Activated naive CD4-positive, alpha-beta T cell (primary cell): ENCODE measurements at places on chromosomes 1 and 21.

- no peak for DNase-seq
Observed at GRCh38 chr1:85933961-85934360, 222.6 kb downstream of the COL24A1 start.

GRCh38 chr1:235642943-235643371, 6.6 kb downstream of the GNG4 start:
- DNase-seq = no peak

GRCh38 chr1:176323472-176323871, 116.4 kb upstream of the COP1 start:
- no peak for DNase-seq

DNA sequence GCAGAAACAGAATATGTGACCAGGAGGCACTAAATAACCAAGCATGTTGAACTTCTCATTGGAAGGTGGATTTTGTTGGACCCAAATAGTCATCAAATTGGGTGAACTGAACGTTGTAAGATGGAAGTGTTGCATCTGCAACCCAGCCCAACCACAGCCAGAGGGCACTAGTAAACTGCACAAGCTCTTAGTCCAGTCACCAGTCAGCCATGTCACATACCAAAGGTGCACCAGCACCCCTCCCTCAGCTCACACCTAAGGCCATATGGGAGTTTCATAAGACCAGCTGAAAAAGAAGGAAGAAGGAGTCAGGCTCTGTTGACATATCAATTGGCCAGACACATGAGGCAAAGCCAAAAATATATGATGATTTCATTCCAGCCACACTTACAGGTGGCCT, 481.7 kb upstream of the NR5A2 start:
- no peak for DNase-seq

DNA sequence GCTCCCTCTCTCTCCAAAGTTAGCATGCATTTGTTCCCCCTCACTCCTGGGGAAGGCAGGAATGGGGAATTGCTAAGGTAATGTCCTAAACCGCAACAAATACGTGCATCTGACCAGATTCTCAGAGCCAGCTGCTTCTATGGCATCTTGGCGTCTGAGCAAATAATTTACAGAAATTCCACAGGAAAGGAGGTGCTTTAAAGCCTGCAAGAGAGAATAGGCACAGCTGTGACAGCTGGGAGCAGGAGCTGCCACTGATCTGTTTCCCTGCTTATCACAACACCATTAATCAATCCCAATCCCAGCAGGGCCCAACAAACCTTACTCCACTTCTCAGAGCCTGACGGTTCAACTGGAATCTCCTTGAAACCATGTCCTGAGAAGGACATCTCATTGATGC, 83.5 kb upstream of the ZNF281 start:
- DNase-seq = no peak

- DNase-seq = no peak
Observed at GRCh38 chr1:203147376-203147775, 19.9 kb downstream of the ADORA1 start.

DNA sequence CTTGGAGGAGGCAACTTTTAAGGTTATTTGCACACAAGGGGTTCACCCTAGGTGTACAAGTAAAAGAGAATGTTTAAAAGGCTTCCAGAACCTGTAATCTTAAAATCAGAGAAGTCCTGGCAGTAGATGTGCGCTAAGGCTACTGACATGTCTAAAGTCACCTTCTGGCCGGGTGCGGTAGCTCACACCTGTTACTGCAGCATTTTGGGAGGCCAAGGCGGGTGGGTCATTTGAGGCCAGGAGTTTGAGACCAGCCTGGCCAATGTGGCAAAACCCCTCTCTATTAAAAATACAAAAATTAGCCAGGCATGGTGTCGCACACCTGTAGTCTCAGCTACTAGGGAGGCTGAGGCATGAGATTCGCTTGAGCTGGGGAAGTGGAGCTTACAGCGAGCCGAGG, 20.3 kb upstream of the DEGS1 start:
- DNase-seq = no peak

- DNase-seq = no peak
Observed at GRCh38 chr1:2374252-2375155, 16.9 kb downstream of the MORN1 start.

DNA sequence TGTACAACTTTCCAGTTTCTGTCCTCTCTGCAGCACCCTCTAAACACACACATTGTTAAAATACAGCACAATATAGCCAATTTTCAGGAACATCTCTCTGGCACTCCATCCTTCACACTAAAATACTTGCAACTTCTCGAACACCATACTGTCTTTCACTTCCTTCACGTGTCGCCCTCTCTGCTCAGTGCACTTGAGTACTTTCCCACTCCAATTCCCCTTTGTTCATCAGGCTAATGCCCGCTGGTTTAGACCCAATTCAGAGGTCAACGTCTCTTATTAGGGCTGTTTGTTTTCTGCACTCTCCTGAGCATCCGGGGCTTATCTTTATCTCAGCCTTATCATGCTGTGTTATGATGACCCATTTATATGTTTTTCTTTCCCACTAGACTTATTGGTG, 238.2 kb upstream of the SGIP1 start:
- no peak for DNase-seq

GRCh38 chr21:16421007-16421406, 691.2 kb downstream of the USP25 start:
- no peak for DNase-seq

DNA sequence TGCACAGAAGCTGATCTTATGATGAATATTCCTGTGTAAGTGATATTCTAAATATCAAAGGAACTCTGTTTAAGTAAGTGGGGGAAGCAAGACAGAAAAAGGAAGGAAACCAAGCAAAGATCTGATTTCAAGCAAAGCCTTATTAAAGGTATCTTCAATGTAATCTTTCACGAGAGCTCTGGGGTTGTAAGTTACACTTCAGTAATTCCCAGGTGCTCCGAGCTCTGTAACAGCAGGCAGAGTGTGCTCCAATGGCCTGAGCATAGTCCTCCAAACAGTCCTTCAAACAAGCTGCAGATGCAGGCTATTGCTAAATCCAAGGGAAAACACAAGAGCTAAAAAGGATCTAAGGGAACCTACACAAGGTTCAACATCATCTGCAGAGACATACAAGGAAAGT, 949.7 kb upstream of the TMPRSS15 start:
- DNase-seq = no peak

DNA sequence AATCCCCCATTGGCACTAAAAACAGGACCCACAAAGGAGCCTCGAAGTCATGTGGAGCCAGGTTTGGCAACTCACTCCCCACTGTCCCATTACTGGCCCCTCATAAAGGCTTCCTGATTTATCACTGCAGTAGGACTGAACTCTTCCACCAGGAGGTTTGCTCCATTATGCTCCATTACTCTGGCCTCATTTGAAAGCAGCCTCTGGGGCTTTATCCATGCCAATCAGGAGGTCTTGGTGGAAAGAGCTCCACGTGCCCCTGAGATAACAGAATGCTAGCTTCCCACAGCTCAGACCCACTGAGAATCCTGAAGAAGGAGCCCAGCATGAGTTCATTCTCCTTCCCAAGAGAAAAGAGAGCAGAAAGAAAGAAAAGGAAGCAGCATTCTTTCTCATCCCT, 76.4 kb downstream of the HIVEP3 start:
- no peak for DNase-seq

- no peak for DNase-seq
Observed at GRCh38 chr1:112702420-112703261, 4.3 kb downstream of the RHOC start.

- no peak for DNase-seq
Observed at GRCh38 chr1:100304227-100304626, 38.2 kb downstream of the RTCA start.

DNA sequence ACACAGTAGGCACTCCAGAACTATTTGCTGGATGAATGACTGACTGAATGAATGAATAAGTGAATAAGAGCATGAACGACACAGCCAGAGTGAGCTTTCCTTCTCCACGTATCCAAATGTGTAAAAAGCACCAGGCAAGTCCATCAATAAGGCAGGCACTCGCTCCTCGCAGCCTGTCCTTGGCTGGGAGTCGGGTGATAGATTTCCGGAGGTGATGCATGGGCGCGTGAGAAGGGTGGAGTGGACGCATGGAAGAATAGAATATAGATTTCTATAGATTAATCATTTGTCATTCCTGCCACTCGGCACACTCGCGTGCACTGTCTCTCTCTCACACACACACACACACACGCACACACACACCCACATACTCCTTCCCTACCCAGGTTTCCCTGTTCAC, 164.3 kb upstream of the ZC3H12A start:
- DNase-seq = no peak

DNA sequence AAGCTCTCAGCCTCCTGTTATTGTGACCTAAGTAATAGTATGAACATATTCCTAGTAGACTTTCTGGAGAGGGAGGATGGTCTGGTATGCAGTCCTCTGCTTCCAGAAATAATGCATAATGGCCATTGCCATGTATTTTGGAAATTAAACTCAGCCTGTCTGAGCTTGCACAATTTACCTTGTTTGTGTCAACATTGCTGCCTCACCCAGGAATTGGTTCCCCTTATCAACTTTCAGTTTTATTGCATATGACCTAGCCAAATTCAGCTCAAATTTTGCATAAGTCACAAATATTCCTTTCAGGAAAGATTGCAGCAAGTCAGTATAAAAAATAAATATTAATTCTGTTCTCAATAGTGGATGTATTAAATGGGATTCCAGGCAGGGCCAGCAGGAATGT, 101.9 kb upstream of the SLC5A9 start:
- no peak for DNase-seq

DNA sequence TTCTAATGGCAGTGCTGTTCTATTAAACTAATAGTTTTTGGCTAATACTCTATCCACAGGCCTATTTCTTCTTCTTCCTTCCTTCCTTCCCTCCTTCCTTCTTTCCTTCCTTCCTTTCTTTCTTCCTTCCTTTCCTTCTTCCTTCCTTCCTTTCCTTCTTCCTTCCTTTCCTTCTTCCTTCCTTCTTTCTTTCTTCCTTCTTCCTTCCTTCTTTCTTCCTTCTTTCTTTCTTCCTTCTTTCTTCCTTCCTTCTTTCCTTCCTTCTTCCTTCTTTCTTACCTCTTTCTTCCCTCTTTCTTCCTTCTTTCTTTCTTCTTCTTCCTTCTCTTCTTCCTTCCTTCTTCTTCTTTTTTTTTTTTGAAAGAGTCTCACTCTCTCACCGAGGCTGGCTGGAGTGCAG, 31.7 kb downstream of the CCDC190 start:
- DNase-seq = no peak

DNA sequence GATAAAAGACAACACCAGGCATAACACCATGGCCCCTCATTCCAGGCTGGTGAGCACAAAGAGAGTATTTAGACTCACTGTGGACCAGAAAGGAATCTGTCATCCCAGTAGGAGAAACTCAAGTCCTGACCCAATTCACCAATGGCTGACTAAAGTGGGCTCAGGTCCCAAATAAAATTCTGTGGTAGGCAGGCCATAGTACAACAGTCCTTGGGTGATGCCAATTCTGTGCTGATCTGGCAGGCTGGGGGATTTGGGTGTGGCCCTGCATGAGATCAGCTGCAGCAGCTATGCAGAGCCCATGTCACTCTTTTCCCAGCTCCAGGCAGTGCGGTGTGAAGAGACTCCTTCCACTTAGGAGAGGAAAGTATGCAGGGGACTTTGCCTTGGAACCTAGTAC, 245.1 kb downstream of the LBR start:
- no peak for DNase-seq

GRCh38 chr1:235720544-235720943, 71.0 kb upstream of the GNG4 start:
- DNase-seq = no peak

GRCh38 chr1:211114446-211114845, 19.5 kb downstream of the KCNH1 start:
- no peak for DNase-seq

GRCh38 chr21:25579226-25580013, 27.9 kb downstream of the MRPL39 start:
- no peak for DNase-seq

DNA sequence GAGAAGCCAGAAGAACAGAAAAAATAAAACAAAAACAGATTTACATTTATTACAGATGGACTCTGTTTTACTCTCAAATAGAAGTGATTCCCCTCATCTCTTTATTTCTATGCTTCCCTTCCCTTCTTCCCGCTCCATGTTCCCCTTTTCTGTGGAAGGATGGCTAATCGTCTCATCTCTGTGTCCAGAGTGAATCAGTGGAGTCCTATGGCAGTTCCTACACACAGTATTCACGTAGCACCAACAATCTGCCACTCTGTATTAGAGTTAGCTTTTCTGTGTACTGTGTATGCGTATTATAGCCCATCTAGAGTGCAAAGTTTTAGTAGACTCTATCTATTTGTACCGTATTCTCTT, 6.8 kb upstream of the ERO1B start:
- DNase-seq = no peak

DNA sequence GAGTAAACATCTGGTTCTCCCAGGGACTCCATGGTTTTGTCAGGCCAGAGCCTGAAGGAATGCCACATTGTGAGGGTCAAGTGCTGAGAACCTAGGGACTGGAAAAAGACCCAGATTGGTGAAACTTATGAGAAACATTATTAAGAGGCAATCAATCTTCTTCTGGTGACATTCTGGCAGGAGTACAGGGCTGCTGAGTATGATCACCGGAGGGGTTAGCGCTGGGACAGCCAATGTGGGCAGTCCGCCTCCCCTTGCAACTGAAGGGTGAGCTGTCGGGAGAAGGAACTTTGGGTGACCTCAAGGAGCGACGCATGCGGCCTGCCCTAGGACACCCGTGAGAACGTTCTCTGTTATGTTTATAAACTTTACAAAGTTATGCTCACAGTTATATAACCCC, 429.0 kb downstream of the LMO4 start:
- DNase-seq = no peak

- DNase-seq = no peak
Observed at GRCh38 chr1:9070486-9070885, 1.1 kb upstream of the SLC2A5 start.

DNA sequence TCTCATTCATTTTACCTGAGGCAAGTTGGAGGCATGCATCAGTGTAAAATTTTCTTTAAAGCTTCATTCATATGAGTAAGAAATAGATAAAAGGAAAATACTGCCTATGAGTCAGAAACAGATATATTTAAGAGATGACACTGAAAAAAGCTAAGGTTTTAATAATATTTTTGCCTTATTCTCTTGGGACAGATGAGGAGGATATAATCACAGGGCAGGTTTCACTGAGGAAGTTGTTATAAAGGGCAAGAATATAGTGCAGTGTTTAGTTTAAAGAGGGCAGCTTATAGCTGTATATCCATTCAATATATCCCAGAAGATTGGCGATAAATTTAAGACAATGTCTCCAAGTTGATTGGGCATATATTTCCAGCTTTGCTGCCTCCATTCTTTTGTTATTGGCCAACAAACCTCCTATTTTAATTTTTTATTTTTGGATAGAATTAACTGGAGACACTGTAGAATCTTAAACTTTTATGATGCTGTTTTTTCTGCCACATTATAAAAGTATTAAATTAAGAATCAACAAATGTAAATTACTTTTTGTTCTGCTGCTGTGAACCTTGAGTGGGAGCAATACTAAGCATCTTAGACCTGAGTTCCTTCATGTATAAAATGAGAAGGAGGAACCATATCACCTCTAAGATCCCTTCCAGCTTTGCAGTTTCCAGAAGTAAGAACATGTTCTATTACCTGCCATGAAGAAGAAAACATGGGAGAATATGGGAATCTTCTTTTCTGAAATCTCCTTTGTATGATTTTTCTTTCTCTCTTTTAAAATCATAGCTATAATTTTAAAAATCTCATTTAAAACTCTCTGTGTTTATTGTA, 171.6 kb downstream of the S1PR1 start:
- no peak for DNase-seq
